ENCODE measurements at places on chromosomes 2 and 18. TPM values are rescaled to one million over a fixed set of nuclear protein-coding genes. Genes with fewer than 3 reads are reported as not detected.

Gene OBSL1
- 22.3 TPM for total RNA-seq

Gene RAB11FIP5
- 35.9 TPM for total RNA-seq

Gene NEU2
- not detected for total RNA-seq

Gene ATP8B1
- 6.2 TPM for total RNA-seq

Gene SIX3
- 0.39 TPM for total RNA-seq

Gene PRKCE
- total RNA-seq = 9.6 TPM

Gene TMEM131
- total RNA-seq = 14.5 TPM

Gene SLC40A1
- total RNA-seq = 2.0 TPM

Gene PTRHD1
- 68.6 TPM for total RNA-seq

Gene IER3IP1
- 16.9 TPM for total RNA-seq

Gene FEV
- total RNA-seq = not detected

Gene MAP2
- total RNA-seq = 0.86 TPM

Gene ONECUT2
- 0.31 TPM for total RNA-seq

Gene VWC2L
- not detected for total RNA-seq

Gene RGPD4
- total RNA-seq = 0.07 TPM

Gene C2orf78
- not detected for total RNA-seq

Gene CHRNG
- total RNA-seq = not detected

Gene C1QL2
- 0.29 TPM for total RNA-seq

Gene ADD2
- total RNA-seq = 24.0 TPM

Gene PPP4R3B
- total RNA-seq = 27.1 TPM

Gene TUBA4B
- total RNA-seq = not detected

Gene ABCG8
- not detected for total RNA-seq

Gene LIPG
- 0.34 TPM for total RNA-seq

Gene KIF1A
- total RNA-seq = 0.83 TPM

Gene SNX17
- 147 TPM for total RNA-seq

Gene HAAO
- not detected for total RNA-seq

Gene FAHD2B
- total RNA-seq = 11.8 TPM

Gene EGR4
- 0.09 TPM for total RNA-seq

Gene SCYGR7
- not detected for total RNA-seq

Gene SEC11C
- total RNA-seq = 54.6 TPM

Gene ERLEC1
- total RNA-seq = 62.2 TPM

Gene ARHGEF4
- 9.1 TPM for total RNA-seq

Gene BOD1L2
- not detected for total RNA-seq

Gene IL1B
- 0.13 TPM for total RNA-seq

Gene CDK15
- total RNA-seq = not detected

Gene TRAPPC8
- total RNA-seq = 15.0 TPM

Gene RBBP8
- total RNA-seq = 23.8 TPM

Data from A549 treated with GW870086 at 1 μM for 4 hours (cell line).